Activated CD4-positive, alpha-beta memory T cell treated with anti-CD3 and anti-CD28 coated beads, Interleukin-2, amount 10 ng/mL, durations not matched to agents 7 days and 5 days (primary cell): ENCODE measurements at places on chromosomes 7 and 10.

DNA sequence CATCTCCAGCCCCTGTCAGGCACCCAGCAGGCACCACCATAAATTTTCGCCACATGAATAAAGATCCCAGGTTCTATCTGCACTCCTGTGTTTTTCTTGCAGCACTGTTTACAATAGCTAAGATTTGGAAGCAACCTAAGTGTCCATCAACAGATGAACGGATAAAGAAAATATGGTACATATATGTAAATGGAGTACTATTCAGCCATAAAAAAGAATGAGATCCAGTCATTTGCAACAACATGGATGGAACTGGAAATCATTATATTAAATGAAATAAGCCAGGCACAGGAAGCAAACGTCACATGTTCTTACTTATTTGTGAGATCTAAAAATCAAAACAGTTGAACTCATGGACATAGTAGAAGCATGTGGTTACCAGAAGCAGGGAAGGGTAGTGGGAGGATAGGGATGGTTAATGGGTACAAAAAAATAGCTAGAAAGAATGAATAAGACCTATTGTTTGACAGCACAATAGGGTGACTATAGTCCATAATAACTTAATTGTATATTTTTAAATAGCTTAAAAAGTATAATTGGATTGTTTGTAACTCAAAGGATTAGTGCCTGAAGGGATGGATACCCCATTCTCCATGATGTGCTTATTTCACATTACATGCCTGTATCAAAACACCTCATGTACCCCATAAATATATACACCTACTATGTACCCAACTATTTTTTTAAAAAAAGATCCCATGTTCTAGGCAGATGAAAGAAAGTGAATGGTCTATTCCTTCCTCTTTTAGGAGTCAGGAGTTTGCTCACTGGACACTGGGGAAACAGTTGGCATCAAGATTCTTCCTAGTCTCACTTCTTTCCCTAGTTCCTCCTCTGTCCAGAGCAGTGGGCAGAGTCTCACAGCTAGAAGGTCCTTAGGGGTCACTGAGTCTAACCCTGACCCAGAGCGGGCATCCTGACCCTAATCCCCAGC lies 1.0 kb upstream of the NPFFR1 start:
- DNase-seq, result no peak

- no peak for DNase-seq
Observed at GRCh38 chr10:64497306-64497705, 976.1 kb downstream of the REEP3 start.

GRCh38 chr7:93148144-93148543 lies at the start of gene SAMD9L:
Gene SAMD9L, minus strand, starts transcription at chr7:93148385. Its CDS starts 12,414 bp downstream, at chr7:93135971.
- no peak for DNase-seq

GRCh38 chr7:96997512-96998032 lies 7.8 kb upstream of the DLX6 start:
- no peak for DNase-seq

- DNase-seq, result no peak
Observed at GRCh38 chr7:155954550-155955366, 142.5 kb upstream of the SHH start.

- DNase-seq, result no peak
Observed at GRCh38 chr10:124449170-124450011, 444 bp downstream of the NKX1-2 start.

- DNase-seq, result no peak
Observed at GRCh38 chr10:19221216-19221615, 172.6 kb downstream of the MALRD1 start.

DNA sequence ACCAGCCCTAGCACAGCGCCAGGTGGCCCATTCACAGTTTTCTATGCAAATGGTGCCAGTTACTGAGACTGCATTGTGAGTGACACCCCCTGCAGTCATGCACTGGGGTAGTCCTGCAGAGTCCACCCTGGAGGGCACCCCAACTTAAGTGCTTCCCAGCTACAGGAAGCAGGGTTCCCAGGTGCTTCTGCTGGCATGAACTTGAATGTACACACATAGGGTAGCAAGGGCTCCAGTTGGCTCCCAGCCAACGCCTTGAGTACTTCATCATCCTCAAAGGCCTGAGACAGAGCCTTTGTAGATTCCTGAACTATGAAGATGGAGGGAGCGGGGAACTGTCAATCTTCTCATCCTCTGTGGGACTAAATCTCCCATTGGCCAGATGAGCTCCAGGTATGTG lies 11.5 kb upstream of the NPFFR1 start:
- DNase-seq, result no peak

DNA sequence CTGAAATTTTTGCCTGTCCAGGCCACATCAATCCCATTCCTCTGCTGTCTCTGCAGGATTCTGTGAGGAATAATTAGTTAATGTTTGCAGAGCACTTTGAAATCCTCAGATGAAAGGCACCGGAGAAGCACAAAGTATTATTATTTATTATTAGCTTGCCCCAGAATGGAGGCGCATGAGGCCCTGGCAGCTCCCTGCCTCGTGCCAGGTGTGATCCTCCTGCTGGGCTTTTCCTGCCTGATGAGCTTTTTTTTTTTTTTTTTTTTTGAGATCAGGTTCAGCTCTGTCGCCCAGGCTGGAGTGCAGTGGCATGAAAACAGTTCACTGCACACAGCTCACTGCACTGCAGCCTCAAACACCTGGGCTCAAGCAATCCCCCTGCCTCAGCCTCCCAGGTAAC lies 65.2 kb downstream of the TCF7L2 start:
- DNase-seq, result no peak

DNA sequence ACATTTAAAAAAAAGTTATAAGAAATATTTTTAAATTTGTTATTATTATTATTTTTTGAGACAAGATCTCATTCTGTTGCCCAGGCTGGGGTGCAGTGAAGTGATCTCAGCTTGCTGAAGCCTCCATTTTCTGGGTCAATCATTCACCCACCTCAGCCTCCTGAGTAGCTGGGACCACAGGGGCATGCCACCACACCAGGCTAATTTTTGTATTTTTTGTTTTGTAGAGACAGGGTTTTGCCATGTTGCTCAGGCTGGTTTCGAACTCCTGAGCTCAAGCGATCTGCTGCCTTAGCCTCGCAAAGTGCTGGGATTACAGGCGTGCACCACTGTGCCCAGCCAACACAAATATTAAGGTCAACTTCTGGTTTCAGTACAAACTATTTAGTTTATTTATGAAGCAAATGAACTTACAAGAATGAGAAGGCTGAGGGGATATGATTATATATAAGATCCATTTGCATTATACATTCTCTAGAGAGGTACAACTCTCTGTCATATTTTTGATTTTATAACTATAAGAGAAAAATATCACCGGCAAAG lies 45.9 kb upstream of the FAM133B start:
- no peak for DNase-seq

- no peak for DNase-seq
Observed at GRCh38 chr7:110943701-110944345, 147.1 kb upstream of the LRRN3 start.

DNA sequence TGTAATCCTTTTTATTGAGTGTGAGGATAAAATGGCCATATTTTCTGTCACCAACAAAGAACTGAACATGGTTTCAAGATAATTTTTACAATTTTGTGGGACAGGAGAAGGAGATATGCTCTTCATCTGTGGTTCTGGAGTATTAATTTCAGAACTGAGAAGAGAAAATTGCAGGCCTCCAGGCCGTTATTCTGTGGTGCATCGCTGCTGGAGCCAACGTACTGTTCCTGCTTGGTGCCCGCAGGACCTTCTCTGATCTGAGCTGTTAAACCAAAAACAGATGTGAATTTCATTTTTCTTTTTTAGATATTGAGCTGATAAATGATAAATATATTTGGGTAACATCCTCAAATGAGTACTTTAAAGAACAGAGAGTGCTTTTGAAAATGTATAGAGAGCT lies 63.9 kb downstream of the IKZF1 start:
- DNase-seq, result no peak

DNA sequence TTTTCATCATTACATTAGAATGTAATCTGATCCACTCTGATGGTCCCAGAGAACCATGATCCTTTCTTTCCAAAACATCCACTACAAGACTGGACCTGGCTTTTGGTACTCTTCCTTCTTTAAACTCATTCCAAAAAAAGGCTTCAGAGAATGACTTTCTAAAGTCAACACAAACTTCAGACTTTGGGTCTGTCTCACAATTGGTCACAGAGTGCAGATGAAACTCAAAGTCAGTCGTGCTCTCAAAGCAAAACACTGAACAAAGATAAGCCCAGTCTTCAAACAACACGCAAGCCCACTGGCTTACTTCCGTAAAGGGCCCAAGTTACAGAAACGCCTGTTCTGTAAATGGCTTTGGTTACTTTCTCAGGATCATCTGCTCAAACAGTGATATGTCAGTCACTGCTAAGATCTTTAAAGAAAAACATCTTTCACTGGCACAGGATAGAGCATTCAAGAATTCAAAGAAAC lies 250.9 kb upstream of the MKLN1 start:
- no peak for DNase-seq

DNA sequence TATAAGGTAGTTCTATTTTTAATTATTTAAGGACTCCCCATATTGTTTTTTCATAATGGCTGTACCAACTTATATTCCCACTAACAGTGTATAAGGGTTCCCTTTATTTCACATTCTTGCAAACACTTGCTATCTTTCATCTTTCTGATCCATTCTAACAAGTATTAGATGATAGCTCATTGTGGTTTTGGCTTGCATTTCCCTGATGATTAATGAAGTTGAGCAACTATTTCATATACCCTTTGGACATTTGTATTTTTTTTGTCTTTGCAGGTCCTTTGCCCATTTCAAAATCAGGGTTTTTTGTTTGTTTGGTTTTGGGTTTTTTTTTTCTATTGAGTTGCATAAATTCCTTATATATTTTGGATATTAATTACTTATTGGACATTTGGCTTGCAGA lies 107.2 kb downstream of the EPC1 start:
- no peak for DNase-seq

GRCh38 chr7:51249187-51249945 lies 67.2 kb downstream of the COBL start:
- no peak for DNase-seq

DNA sequence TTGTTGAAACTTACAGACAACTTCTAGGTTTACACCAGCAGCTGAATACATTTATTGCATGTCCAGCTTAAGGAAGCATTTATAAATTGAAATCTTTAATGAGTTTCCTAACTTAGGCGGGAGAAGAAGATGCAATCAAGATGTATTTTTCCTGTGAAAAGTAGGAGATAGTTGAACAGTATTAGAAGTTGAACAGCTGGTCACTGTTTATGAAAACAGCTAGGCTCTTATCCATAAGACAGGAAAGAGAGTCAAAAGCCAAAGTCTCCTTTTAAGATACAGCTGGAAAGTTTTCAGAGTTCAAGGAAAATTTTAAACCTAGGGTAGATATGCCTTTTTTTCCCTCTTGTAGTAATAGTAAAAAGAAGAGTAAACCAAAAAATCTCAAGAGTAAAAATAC lies 236.1 kb upstream of the FERD3L start:
- DNase-seq, result no peak

GRCh38 chr10:126730856-126731609 lies 60.5 kb upstream of the C10orf90 start:
- no peak for DNase-seq

DNA sequence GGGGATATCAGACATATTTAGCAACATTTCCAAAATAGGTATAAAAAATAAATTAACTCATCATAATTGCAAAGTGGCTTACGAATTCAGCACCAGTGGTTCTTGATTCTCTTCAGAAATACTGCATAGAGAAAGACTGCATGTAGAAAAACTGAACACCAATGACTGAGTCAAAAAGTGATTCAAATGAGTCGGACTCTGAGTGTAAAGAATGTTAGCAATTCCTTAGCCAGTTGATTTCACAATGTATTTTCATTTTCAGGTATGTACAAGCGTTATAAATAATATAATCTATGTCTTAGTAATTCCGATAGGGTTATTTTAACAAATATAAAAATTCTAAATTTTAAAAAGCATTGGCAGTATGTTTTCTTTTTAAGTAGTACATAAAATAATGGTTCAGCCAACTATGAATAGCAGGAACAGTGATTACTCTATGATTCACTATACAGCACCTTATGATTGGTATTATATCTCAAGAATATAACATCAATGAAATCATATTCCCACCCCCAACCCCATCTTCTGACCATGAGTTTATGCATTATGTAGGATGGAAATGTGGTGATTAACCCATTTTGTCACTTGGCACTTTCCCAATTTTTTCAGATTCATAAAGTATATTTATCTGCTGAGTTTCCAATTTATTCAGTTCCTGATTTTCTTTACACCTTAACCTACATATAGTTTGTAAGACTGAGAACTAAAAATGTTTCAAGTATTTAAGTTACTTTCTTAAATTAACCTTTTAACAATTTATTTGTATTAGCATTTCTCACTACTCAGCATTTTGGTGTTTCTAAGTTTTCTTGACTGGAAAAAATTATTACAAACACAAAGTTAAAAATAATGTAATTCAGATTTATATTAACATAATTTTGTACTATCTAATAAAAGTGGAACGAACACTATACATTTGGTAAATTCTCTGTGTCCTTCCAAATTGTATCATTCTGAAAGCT lies 33.9 kb downstream of the DNAJC1 start:
- DNase-seq, result no peak

DNA sequence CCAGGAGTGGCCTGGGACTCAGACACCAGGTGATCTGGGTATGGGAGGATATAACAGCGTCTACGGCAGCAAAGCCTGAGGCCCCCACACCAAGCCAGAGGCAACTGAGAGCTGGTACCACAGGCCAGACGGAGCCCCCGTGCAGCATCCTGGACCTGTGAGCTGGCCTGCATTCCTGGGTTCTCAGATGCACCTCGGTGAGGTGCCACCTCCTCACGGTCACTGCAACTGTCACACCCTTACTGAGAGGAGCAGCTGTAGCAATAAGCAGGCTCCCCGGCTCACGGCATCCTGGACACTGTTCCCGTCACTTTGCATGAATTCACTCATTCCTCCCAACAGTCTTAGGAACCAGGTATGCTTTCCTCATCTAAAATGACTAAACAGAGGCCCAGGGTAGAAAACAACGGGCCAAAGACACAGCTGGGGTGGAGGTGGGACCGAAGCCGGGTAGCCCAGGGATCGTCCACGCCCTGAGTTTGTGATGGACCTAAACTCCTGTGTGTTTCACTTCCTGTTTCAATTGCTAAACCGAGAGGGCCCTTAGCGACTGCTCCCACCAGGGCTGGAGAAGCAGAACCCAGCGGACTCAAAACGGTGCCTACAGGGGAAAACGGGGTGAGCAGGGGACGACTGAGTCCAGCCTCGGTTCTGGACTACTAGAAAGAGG lies 98.7 kb downstream of the CTBP2 start:
- no peak for DNase-seq

- peak; percentile 73 for DNase-seq
Observed at GRCh38 chr10:28367929-28368484, 65.1 kb upstream of the MPP7 start.

- no peak for DNase-seq
Observed at GRCh38 chr10:132592790-132593383, 55.3 kb downstream of the INPP5A start.

DNA sequence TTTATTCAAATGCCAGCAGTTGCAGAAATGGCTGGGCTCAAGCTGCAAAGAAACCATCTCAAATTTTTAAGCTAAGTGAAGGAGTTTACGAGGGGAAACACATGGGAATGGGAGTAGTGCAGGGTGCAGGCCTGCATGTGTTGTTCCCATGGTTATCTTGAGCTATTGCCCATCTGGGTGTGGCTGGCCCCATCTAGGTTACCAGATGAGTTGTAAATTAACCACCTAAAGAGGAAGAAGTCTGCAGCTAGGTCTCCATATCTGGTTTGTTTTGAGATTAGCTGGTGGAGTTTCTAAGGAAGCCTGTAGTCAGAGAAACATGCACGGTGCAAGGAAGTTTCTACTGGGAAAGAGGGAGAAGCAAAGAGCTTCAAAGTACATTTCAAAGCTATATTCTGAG lies 23.3 kb upstream of the STEAP2 start:
- no peak for DNase-seq

GRCh38 chr10:103819493-103819892 lies 35.9 kb downstream of the SH3PXD2A start:
- no peak for DNase-seq
